Brain microvascular endothelial cell (primary cell): ENCODE measurements at places on chromosomes 16 and 17.

DNA sequence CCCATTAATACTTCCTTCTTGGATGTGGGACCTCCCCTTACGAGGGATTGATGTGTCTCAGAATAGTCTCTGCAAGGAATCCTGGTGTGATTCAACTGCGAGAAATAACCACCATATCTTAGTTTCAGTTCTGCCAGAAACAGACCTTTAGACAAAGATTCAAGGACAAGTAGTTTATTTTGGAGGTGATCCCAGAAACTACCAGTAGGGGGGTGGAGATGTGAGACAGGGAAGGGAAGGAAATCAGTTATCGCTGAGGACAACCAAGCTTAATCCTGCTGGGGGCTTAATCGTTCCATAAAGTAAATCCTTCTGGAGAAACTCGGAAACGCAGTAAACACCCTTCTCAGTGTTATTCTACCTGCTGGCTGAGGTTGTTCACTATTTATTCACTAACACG, 5.0 kb upstream of the SDR42E1 start:
- peak; percentile 66 for DNase-seq

DNA sequence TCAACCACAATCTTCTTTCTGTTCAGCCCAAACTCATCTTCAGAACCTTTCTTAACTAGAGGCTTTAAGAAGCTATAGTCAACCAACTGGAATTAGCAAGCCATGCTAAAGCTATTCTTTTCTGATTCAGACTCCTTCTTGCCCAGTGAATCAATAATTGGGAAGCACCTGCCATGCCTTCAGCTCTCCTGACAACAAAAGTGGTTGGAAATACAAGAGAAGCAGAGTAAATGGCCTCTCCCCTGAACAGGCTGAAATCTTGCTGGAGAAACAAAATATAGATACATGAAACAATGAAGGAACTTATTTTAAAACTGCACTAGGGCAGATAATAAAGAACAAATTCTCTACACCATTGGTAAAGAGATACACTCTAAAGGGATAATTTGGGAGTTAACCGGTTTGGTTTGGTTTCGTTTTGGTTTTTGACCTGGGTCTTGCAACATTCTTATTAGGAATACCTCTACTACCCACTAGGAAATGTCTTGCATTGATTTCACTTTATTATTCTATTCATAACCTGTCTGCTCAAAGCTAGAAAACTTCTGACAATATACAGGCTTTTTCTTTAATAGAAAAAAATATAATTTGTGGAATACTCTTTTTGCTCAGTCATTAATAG, 173.6 kb upstream of the DYNLRB2 start:
- DNase-seq: no peak

DNA sequence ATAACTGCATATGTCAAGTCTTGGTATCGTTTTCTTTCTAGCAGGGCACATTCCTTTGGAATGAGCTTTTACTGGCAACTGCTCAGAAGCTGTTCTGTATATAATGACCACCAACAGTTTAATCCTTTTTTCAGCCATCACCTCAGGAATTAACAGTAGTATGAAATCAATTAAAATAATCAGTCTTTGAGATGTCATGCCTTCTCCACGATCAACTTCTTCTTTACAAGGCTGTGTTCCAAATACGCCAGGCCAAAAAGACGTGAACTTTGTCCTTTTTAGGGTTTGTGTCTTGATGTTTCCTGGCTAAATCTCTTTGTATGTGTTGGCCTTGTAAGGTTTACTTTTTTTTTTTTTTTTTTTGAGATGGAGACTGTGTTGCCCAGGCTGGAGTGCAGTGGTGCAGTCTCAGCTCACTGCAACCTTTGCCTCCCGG, 54.9 kb downstream of the ABCC1 start:
- peak; percentile 75 for DNase-seq

- DNase-seq: no peak
Measured at GRCh38 chr16:72277749-72278148, 105.8 kb upstream of the PMFBP1 start.

DNA sequence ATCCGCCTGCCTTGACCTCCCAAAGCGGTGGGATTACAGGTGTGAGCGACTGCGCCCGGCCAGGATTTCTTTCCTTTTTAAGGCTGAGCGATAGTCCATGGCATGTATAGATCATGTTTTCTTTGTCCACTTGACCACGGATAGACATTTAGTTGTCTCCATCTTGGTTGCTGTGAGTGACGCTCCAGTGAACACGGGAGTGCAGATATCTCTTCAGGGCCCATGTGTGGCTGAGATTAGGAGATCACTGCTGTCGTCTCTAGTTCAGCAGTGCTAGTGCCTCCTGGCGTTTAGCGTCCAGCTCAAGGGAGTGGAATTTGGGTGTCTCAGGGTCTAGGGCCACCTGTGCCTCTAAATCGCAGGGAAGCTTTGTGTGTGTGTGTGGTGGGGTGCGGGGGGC, 41.5 kb downstream of the ABCC1 start:
- no peak for DNase-seq

GRCh38 chr16:67237396-67238277, 9.6 kb downstream of the FHOD1 start:
- DNase-seq: no peak

DNA sequence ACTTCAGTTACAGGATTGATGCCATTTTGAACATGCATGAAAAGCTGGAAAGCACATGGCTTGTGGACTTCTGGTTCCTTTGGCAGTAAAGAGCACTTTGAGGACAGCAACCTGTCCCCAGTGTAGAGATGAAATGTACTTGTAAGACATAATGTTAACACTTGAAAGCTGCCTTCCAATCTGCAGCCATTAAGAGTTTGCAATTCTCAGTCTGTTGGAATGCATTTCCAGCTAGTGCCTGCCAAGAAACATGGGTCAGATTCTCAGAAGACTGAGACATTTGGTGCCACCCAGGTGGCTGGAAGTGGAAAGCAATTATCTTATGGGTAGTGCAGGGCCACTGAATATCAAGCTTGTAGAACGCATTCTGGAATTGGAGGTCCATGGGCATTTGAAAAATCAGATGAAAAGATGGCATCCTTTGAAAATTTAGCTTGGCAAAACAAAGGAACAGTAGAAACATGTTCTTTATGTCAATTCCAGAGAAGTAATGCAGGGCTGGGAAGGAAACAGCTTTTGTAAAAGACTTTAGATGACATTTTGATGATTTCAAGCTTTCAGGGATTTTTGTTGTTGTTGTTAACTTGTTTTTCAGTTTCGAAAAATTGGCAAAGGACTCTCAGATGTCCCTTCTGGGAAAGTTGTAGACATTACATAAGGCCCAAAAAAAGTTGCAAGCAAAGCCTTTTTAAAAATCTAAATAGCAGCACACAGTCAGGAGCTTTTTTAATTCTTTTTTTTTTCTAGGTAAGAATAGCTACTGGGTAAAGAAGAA, 147.0 kb downstream of the ABCA8 start:
- DNase-seq: no peak

GRCh38 chr16:58516768-58517107, 1.4 kb downstream of the SETD6 start:
- DNase-seq: no peak

- DNase-seq: no peak
Measured at GRCh38 chr17:32256701-32257019, 9.0 kb upstream of the RHBDL3 start.

DNA sequence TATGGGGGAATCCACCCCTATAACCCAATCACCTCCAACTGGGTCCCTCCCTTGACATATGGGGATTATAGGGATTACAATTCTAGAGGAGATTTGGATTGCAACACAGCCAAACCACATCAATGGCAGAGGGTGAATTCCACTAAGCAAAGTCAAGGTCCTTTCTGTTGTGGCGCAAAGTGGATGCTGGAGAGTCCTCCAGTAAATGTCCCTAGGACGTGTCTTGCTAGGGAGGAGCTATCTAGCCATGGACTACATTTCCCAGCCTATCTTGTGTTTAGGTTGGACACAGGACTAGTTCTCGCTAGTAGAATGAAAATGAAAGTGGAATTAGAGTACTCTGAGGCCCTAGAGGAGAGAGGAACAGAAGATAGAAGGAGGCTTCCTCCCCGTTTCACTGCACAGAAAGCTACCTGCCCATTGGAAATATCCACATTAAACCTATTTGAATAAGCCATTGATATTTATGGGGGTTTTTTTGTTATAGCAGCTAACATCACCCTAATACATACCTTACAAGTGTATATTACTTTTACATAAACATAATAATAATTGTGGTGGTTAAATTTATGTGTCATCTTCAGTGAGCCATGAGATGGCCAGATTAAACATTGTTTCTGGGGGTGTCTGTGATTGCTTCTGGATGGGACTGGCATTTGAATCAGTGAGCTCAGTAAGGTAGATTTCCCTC, 56.7 kb upstream of the ERCC4 start:
- no peak for DNase-seq

GRCh38 chr17:34099859-34100515, 155.1 kb upstream of the CCL2 start:
- no peak for DNase-seq

DNA sequence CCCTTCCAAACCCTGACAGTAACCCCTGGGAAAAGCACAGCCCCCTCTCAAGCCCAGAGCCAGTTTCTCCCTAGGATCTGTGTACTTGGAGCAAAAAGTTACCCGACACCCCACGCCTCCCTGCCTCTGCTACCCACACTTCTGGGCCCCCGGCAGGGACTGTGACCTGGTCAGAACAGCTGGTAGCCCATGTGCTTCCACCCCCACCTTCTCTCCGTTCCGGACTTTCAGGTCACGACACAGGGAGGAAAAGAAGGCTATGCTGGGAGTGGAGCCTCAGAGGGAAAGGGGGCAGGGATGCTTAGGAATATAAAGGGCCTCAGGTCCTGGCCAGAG, 6.4 kb downstream of the PPY start:
- no peak for DNase-seq

DNA sequence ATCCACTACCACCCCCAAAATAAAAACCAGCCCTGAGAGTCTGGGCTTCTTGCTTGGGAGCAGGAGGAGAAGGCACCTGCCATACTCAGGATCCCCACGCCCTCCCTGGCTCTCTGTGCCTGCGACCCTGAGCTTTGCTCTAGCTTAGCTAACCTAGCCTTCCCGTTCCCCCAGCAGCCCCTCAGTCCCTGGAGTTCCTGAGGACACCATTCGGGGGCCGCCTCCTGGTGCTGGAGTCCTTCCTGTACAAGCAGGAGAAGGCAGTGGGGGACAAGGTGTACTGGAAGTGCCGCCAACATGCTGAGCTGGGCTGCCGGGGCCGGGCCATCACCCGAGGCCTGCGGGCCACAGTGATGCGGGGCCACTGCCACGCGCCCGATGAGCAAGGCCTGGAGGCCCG, 18.5 kb downstream of the FLYWCH1 start:
- DNase-seq: no peak

DNA sequence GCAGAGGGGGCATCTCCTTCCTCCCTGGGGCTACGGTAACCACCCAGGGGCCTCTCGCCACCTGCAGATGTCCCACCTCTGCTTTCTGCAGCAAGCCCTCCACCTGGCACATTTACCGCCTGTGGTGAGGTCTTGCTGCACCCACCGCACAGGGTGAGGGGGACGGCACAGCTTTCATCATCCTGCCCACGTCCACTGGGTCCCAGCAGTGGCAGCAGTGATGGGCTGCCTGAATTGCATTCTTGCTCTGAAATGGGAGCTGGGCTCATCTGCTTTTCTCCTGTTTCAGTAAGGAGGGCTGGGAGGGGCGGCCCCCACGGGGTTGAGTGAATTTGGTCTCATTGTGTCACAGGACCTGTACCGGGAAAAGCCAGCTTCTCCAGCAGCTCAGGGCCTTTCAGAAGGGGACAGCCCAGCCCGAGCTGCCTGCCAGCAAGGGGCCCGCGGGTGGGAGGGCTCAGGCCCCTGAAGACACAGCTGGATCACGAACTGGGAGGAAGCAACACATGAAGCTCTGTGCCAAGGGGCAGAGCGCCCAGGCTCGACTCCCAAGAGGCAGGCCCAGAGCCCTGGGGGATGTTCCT, 12.7 kb downstream of the DNAAF8 start:
- no peak for DNase-seq

GRCh38 chr16:29802416-29802935, 3.9 kb upstream of the MAZ start:
- no peak for DNase-seq

- no peak for DNase-seq
Measured at GRCh38 chr17:13973960-13974651, 95.2 kb upstream of the COX10 start.

DNA sequence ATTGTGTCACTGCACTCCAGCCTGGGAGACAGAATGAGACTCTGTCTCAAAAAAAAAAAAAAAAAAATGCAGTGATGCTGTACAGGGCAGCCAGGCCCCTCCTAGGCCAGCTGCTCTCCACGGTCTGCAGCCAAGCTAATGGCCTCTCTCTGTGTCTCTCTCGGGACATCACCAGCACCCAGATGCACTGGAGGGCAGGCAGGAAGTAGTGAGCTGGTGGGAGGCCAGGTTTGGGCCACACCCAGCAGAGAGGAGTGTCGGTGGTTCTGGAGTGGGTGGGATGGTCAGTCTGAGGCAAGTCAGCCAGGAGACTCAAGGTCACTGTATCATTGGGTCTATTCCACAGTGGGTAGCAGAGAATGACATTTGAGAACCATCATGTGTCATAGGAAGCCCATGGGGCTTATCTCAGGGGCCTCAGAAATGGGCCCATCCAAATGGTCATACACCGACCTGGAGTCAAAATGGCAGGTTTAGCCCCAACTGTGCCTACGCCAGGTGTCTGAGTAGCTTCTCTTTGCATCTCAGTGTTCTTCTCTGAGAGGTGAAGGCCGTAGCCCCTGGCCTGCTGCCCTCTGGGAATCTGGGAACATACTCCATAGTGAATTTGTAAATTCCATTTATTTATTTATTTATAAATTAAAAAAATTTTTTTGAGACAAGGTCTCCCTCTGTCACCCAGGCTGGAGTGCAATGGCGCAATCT, 22.7 kb downstream of the WNT9B start:
- DNase-seq: no peak

- DNase-seq: peak; percentile 14
Measured at GRCh38 chr17:51439395-51440229, 179.3 kb downstream of the UTP18 start.
